Activated T-cell treated with anti-CD3 and anti-CD28 coated beads, Interleukin-2, amount 50 U/mL, for 72 hours (primary cell): ENCODE measurements at places on chromosomes 4 and X. TPM values are rescaled to one million over a fixed set of nuclear protein-coding genes. Genes with fewer than 3 reads are reported as not detected.

The RGN gene
- not detected for total RNA-seq

The CFP gene
- 9.5 TPM for total RNA-seq

The AIMP1 gene
- total RNA-seq, result 51.7 TPM

The SLC6A14 gene
- not detected for total RNA-seq

The CFAP99 gene
- total RNA-seq, result not detected

The GATA1 gene
- 0.22 TPM for total RNA-seq

The ZNF711 gene
- 1.8 TPM for total RNA-seq

The AMBN gene
- total RNA-seq, result not detected

The CLDN22 gene
- not detected for total RNA-seq

The FGFBP1 gene
- not detected for total RNA-seq

The ARSH gene
- not detected for total RNA-seq

The NAP1L3 gene
- 3.6 TPM for total RNA-seq

The TEC gene
- 2.2 TPM for total RNA-seq
